Hematopoietic multipotent progenitor cell treated with erythropoietin and hydrocortisone succinate and interleukin-3 and kit ligand, for 8 days (in vitro differentiated cells): ENCODE measurements at places on chromosomes 2 and 18.

DNA sequence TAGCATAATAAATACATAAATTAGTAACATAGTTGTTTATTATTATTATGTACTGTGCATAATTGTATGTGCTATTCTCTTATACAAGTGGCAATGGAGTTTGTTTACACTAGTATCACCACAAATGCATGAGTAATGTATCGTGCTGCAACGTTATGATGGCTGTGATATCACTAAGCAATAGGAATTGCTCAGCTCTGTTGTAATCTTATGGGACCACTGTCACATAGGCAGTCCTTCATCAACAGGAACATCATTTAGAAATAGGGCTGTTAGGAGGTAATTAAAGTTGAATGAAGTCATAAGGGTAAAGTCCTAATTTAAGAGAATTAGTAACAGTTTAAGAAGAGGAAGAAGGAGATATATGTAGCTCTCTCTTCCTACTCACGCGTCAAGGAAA is 33.8 kb downstream of the TEX51 start:
- no peak for DNase-seq

GRCh38 chr2:134123332-134123731 is 130.5 kb upstream of the MGAT5 start:
- DNase-seq: no peak

GRCh38 chr18:79368681-79369080 is 27.0 kb upstream of the NFATC1 start:
- DNase-seq: no peak

DNA sequence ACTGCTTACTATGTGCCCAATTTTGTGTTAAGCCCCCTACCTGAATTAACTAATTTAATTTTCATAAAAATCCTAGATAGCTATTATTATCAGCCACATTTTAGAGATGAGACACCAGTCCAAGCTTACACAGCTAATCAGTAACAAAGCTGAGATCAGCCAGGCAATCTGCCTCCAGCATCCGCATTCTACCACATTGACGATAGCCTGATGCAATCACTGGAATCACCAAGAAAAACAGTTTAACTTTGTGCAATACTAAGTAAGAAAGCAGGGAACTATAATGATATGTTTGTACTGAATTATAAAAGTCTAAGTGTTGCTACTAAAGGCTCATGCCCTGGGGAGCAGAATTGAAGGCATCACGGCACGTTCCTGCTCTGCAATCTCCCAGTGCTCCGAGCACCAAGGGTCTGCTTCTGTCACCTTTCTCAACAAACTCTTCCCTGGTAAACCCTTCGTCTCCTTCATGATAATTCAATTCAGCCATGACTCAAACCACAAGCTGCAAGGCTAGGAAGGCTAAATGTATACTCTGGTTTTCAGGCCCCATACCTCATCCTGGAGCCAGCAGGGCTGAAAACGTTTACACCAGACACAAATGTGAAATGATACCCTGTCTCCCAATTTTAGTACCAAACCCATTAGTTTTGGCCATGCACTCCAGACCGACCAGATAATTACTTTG is 19.4 kb downstream of the KANSL3 start:
- no peak for DNase-seq
